Chondrocyte (in vitro differentiated cells): ENCODE measurements at places on chromosomes 5 and 9. TPM values are rescaled to one million over a fixed set of nuclear protein-coding genes. Genes with fewer than 3 reads are reported as not detected.

DNA sequence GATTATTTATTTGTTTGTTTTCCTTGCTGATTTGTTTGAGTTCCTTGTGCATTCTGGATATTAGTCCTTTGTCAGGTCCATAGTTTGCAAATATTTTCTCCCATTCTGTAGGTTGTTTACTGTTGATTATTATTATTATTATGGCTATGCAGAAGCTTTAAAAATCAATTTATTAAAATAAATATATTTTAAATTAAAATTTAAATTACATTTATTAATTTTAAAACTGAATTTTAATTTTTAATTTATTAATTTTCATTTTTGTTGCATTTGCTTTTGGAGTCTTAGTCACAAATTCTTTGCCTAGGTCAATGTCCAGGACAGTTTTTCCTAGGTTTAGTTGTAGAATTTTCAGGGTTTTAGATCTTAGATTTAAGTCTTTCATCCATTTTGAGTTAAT lies 50.9 kb downstream of the SVEP1 start:
- DNase-seq: no peak
- H3K27me3 ChIP-seq: no peaks in the 10 kb centered on the region
- peaks cover 15% of the 10 kb centered on the region for H3K4me1 ChIP-seq
- H3K4me3 ChIP-seq: no peak overlapping the region

DNA sequence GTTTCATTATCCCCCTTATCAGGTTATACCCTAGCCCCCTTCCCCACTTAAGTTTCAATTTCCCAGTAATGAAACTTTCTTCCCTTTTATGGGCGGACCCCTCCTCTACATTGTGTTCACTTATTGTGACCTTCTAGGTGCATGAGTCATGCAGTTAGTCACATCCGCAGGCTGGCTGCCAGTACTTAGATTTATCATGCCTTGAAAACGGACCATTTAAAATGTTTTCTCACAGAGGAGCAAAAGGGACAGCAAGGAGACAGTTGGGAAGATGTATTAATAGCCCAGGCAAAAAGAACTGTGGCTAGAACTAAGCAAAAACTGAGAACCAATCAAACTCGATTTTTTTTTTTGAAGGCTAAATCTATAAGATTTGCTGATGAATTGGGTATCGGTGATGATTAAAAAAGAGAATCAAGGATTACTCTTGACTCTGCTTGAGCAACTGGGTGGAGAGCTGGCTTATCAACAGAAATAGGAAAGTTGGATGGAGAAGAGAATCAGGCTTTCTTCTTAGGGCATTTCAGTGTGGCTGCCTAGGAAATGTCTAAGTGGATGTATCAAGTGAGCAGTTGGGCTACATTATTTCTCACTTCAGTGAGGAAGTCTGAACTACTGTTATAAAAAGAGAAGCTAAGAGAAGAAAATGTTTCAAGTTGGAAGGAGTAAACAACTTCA lies 615.0 kb downstream of the HINT1 start:
- H3K36me3 ChIP-seq: peaks cover 13% of the 10 kb centered on the region
- peaks cover 10% of the 10 kb centered on the region for H3K4me1 ChIP-seq
- H3K4me3 ChIP-seq: no peak overlapping the region
- H3K27me3 ChIP-seq: no peaks in the 10 kb centered on the region

CYLC2 gene
- total RNA-seq: not detected in 3 replicates

GRCh38 chr5:128038643-128039042 lies 44.9 kb upstream of the SLC12A2 start:
- no peak overlapping the region for H3K27ac ChIP-seq
- H3K4me1 ChIP-seq: peaks cover 31% of the 10 kb centered on the region
- no peak overlapping the region for H3K4me3 ChIP-seq
- DNase-seq: no peak
- H3K27me3 ChIP-seq: no peaks in the 10 kb centered on the region
- H3K36me3 ChIP-seq: peaks cover 5% of the 10 kb centered on the region

SLC46A2 gene
- total RNA-seq: not detected in 3 replicates

GRCh38 chr5:142618130-142618523 lies 67.8 kb downstream of the FGF1 start:
- H3K4me3 ChIP-seq: no peak overlapping the region
- H3K36me3 ChIP-seq: peaks cover 1% of the 10 kb centered on the region
- peak overlapping the region; percentile 60 for H3K27ac ChIP-seq

DNA sequence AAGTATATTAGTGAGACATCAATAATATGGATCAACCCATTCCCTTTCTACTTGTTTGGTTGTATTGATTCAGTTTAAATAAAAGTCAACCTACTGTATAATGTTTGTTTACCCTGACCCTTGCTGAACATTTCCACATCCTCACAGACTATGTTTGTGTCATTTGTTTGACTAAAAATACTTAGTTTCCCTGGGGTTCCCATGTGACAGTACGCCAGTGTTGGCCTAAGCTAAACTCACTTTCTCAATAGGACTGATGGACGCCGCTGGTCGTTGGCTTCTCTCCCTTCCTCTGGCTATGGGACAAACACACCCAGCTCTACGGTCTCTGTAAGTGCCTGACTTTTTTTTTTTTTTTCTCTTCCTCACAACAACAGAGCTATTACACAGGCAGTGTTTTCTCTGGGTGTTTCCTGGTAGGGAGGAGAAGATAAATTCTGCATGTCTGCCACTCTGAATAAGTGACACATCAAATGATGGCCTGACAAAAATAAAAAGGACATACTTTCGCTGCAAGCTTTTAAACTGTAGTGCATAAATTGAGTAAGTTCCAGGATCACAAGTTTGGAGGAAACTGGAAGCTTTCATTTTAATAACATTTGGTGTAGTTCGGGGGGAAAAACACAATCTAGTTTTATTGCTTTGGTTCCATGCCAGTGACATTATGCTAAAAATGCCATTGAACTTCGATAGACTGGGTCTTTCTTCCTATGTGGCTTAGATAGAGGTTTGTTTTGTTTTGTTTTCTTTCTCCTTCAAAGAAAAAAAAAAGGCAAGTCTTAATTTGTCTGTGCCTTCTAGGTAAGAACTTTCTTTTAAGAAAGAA lies 101.0 kb downstream of the CD180 start:
- no peaks in the 10 kb centered on the region for H3K27me3 ChIP-seq
- DNase-seq: no peak
- no peak overlapping the region for H3K4me3 ChIP-seq
- H3K27ac ChIP-seq: peak overlapping the region; percentile 77
- peaks cover 36% of the 10 kb centered on the region for H3K4me1 ChIP-seq
- H3K36me3 ChIP-seq: no peaks in the 10 kb centered on the region

- H3K27ac ChIP-seq: peak overlapping the region; percentile 81
- peaks cover 2% of the 10 kb centered on the region for H3K36me3 ChIP-seq
- DNase-seq: no peak
- H3K4me1 ChIP-seq: peaks cover 28% of the 10 kb centered on the region
- H3K4me3 ChIP-seq: no peak overlapping the region
Observed at GRCh38 chr5:157290981-157291711, 25.2 kb downstream of the CYFIP2 start.

DNA sequence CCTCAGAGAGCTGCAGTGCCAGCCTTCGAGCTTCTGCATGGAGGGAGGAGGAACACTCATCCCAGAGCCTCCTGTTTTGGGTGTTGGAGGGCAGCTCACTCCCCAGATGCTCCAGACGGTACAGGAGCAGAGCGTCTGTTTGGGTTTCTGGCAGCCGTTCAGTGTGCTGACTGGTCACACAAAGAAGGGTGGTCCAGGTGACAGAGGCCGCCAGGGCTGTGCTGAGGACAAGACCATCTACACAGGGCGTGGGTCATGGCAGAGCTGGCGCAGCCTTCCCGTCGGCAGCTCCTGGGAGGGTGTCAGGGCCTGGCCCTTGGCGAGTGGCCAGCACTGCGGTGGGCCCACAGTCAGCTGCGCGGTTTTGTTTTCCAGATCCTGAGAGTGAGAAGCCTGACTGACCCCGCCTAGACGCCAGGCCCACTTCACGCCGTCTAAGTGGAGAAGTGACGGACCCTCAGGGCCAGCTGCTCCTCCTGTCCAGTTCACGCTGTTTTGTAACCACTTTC lies 131.4 kb upstream of the FAM120A start:
- no peaks in the 10 kb centered on the region for H3K4me1 ChIP-seq
- no peaks in the 10 kb centered on the region for H3K36me3 ChIP-seq
- no peak for DNase-seq
- peaks cover 24% of the 10 kb centered on the region for H3K27me3 ChIP-seq
- H3K4me3 ChIP-seq: no peak overlapping the region
- H3K27ac ChIP-seq: no peak overlapping the region

DNA sequence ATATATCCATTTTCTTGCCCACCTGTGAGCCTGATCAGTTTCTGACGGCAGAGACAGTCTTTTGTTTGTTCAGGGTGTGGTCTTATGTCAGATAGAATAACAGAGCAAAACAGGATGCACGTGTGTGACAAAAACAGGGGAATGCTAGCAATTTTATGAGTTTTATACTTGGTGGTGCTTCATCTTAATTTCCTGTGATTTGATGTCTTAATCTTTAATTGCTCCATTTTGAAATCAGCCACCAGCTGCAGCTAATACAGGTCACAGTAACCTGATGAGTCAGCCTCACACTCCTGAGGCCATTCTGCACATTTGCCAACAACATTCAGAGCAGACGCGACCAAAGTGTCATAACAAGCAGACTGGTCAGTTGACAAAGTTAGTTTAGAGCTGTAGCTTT lies 42.3 kb upstream of the JMY start:
- DNase-seq: no peak
- no peaks in the 10 kb centered on the region for H3K36me3 ChIP-seq
- H3K4me1 ChIP-seq: peaks cover 4% of the 10 kb centered on the region
- no peaks in the 10 kb centered on the region for H3K27me3 ChIP-seq

SPTAN1 gene
- 376 to 419 TPM (median 378 TPM) in 3 replicates for total RNA-seq

SUSD1 gene
- total RNA-seq: 18.5 to 29.6 TPM (median 28.1 TPM) in 3 replicates

GRCh38 chr9:98702835-98703380 lies 5.8 kb downstream of the GABBR2 start:
- H3K4me1 ChIP-seq: peaks cover 10% of the 10 kb centered on the region
- H3K27me3 ChIP-seq: peaks cover 84% of the 10 kb centered on the region
- H3K4me3 ChIP-seq: no peak overlapping the region
- DNase-seq: no peak
- H3K36me3 ChIP-seq: no peaks in the 10 kb centered on the region

- H3K27ac ChIP-seq: no peak overlapping the region
- H3K4me3 ChIP-seq: no peak overlapping the region
- no peak for DNase-seq
- no peaks in the 10 kb centered on the region for H3K36me3 ChIP-seq
- H3K27me3 ChIP-seq: no peaks in the 10 kb centered on the region
Observed at GRCh38 chr5:68378204-68378820, 162.8 kb downstream of the PIK3R1 start.

LRRTM2 gene
- 0.19 TPM in 1 of 3 replicates, not detected in the others for total RNA-seq

DNA sequence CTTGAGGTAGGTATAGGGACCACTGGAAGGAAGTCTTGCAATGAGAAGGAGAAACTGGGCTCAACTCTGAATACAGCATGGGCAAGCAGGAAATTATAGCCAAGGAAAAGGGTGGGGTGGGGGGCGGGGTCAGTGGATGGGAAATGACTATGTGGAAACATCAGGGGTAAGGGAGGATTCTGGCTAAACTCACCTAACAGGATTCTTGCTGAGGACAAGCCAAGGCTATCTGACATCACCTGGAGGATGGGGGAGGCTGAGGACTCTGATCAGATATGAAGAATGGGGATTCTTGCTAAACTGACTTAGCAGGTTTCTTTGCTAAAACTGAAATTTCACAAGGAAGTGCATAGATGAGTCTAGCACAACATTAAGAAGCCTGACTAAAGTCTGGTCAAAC lies 40.8 kb downstream of the CTSL start:
- no peaks in the 10 kb centered on the region for H3K36me3 ChIP-seq
- peaks cover 29% of the 10 kb centered on the region for H3K27me3 ChIP-seq
- no peak for DNase-seq
- no peaks in the 10 kb centered on the region for H3K4me1 ChIP-seq

- H3K27ac ChIP-seq: peak overlapping the region; percentile 38
- peaks cover 51% of the 10 kb centered on the region for H3K36me3 ChIP-seq
- peak; percentile 94 for DNase-seq
- H3K4me3 ChIP-seq: no peak overlapping the region
Observed at GRCh38 chr5:14487897-14488570, 93.6 kb upstream of the OTULINL start.

SCGB3A1 gene
- total RNA-seq: 0.47 to 0.77 TPM in 2 of 3 replicates, not detected in the other

DNA sequence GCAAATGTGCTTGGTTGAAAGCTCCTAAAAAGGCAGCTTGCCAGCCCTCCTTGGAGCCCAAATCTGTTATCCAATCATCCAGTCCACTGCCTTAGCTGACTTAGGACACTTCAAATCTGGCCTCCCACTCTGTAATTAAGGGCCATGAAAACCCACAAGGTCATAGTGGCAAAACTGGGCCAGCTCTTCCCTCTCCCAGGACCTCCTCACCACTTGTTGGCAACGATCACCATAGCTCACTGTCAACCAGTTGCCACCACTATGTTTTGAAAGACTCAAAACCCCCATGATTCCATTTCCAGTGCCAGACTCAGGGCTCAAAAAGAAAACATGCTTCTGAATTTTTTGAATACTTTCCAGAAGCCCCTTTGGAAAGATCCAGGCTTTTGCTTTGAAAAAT lies 107.5 kb downstream of the NREP start:
- DNase-seq: no peak
- H3K36me3 ChIP-seq: peaks cover 6% of the 10 kb centered on the region
- H3K27me3 ChIP-seq: no peaks in the 10 kb centered on the region
- H3K27ac ChIP-seq: peak overlapping the region; percentile 15

GRCh38 chr5:150155258-150156026 lies at the start of gene PDGFRB:
PDGFRB (minus strand) TSS chr5:150155845; CDS start chr5:150137047, 18,798 bp downstream.
- H3K36me3 ChIP-seq: peaks cover 19% of the 10 kb centered on the region
- no peaks in the 10 kb centered on the region for H3K27me3 ChIP-seq
- peak within 1 kb of the TSS; percentile 97 for H3K27ac ChIP-seq
- peak within 1 kb of the TSS; percentile 90 for H3K4me3 ChIP-seq
- H3K4me1 ChIP-seq: peaks cover 86% of the 10 kb centered on the region

GRCh38 chr9:121277026-121277425 lies 9.1 kb downstream of the GSN start:
- H3K4me1 ChIP-seq: peaks cover 97% of the 10 kb centered on the region
- no peaks in the 10 kb centered on the region for H3K27me3 ChIP-seq
- peaks cover 8% of the 10 kb centered on the region for H3K36me3 ChIP-seq
- DNase-seq: no peak
- no peak overlapping the region for H3K4me3 ChIP-seq

SAP30L gene
- 33.8 to 38.5 TPM (median 34.4 TPM) in 3 replicates for total RNA-seq

TSPAN17 gene
- 40.8 to 49.8 TPM (median 48.0 TPM) in 3 replicates for total RNA-seq

DNA sequence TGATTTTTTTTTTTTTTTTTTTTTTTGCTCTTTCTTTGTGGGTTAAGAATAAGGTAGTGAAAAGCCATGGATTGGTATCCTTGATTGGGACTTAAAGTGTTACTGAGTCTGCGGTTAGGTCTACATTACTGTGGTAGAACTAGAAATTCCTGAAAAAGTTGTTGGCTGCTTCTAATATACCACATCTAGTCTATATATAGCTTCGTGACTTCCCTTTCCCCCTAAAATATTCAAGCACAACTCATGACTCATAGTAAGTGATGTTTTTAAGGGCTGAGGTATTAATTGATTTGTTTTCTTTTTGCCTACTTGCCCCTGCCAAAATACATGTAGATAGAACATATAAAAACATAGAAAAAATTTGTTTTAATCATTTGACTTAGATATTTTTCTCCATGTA lies 247.6 kb downstream of the TMEM232 start:
- H3K4me1 ChIP-seq: peaks cover 45% of the 10 kb centered on the region
- no peak overlapping the region for H3K4me3 ChIP-seq
- H3K36me3 ChIP-seq: peaks cover 4% of the 10 kb centered on the region
- no peaks in the 10 kb centered on the region for H3K27me3 ChIP-seq
- DNase-seq: no peak
- peak overlapping the region; percentile 88 for H3K27ac ChIP-seq
